ENCODE measurements at places on chromosomes 6 and 20. TPM values are rescaled to one million over a fixed set of nuclear protein-coding genes. Genes with fewer than 3 reads are reported as not detected.

DNA sequence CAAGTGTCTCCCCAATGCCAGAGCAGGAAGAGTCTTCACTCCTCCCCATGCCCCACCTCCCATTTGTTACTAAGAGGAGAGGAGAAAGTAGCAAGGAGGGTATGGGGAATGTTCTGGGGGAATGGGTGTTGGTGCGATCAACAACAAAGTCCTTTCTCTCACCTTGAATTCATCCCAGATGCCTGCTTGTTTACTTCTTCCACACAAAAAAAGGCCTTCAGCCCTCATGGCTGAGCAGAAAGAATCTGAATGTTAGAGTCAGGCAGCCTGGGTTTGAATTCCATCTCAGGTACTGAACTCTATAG is 9.9 kb downstream of the MOG start:
- DNase-seq: no peak

DNA sequence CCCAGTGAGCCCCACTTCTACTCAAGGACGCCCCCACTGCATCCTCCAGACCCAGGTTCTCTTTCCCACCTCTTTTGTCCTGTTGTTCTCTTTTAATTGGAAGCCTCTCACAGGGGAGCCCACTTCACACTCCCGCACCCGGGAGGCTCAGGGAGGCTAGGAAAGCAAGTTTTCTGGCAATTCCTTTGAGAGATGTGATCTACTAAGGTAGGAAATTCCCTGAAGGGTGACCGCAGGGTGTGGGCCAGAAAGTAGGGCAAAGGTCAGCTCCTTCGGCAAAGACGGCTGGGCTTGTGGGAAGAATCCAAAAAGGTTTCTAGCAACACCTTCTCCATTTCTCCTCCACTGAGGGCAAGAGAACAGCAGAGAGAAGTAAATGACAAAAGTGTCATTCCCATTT is 98.1 kb upstream of the PTPN1 start:
- no peak for DNase-seq

GRCh38 chr6:163209005-163209404 is 205.5 kb upstream of the QKI start:
- no peak for DNase-seq

DNA sequence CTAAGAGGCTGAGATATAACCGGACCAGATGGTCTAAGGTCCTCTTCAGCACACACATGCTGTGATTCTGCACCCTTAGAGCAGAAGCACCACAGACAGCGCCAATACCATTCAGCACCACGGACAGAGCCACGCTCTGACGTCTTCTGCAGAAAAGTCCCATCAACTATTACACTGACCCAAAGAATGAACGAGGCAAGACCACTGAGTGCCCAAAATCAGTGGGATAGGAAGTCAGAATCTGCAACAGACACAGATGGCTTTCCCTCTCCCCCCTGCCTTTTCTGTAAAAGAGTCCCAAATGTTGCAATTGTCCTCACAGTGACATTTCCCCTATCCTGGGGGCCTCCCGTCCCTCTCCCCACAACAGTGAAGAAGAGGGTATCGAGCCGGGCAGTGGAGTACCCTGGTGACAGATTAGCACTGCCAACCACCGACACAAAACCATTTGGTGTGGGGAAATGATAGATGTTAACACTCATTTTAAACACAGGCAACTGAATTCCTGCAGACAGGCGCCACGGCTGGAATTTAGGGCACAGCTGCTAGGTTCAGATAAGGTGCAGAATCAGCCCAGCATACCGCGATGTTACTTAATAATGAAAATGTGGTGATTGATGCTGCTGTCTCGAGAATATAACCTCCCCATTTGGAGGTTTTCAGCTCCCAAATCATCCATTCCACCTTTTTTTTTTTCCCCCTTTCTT is 66.6 kb upstream of the CTNNBL1 start:
- DNase-seq: peak; percentile 65

- no peak for DNase-seq
Observed at GRCh38 chr6:124479991-124480430, 482.2 kb upstream of the RNF217 start.

- DNase-seq: peak; percentile 55
Observed at GRCh38 chr20:32358883-32359632, 927 bp downstream of the ASXL1 start.

DNA sequence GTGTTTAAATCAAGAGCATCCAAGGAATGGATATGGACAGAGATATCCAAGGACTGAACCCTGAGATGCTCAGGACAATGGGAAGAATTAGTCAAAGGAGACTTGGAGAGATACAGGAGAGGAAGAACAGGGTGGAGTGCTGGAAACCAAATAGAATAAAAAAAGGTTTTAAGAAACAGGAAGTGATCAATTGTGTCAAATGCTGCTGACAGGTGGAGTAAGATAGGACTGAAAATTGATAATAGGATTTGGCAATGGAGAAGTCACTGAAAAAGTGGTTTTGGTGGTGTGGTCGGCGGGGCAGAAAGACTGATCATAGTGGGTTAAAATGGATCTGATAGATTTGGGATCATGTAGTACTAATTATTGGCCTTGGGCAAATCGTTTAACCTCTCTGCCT is 37.9 kb upstream of the PNRC1 start:
- DNase-seq: no peak

SNAP91 gene
- 0.36 TPM for total RNA-seq

CST5 gene
- not detected for total RNA-seq

UFL1 gene
- total RNA-seq: 28.0 TPM

Measured in fibroblast of the aortic adventitia (primary cell).